ENCODE measurements at places on chromosomes 7 and 10. TPM values are rescaled to one million over a fixed set of nuclear protein-coding genes. Genes with fewer than 3 reads are reported as not detected.

DNA sequence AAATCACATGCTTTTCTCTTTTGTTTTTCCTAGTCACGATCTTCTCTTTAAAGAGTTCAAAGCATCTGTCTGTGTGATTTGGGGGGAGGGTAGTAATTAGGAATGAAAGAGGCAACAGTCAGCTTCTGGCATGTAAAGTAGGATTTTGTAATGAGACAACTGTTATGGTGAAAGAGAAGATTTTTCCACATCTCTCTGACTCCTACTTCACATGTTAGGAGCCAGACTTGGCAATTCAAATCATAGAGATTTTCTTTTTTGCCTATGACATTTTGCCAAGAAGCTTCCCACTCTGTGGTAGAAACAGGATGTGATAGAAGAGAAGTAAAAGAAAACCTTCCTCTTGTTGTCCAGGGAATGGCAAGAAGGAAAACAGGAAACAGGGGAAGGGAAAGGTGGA, 38.3 kb upstream of the KLHL7 start:
- H3K27ac ChIP-seq = peak overlapping the region; percentile 77
- no peak for DNase-seq
- no peaks in the 10 kb centered on the region for H3K36me3 ChIP-seq

GRCh38 chr10:119643306-119644204, 7.6 kb upstream of the BAG3 start:
- H3K27ac ChIP-seq = no peak overlapping the region
- H3K4me1 ChIP-seq = no peaks in the 10 kb centered on the region
- H3K36me3 ChIP-seq = no peaks in the 10 kb centered on the region

The CH25H gene
- 6.0 TPM for total RNA-seq

- H3K27ac ChIP-seq = no peak overlapping the region
- H3K27me3 ChIP-seq = no peaks in the 10 kb centered on the region
- no peak overlapping the region for H3K4me3 ChIP-seq
- no peaks in the 10 kb centered on the region for H3K4me1 ChIP-seq
- no peak for DNase-seq
Observed at GRCh38 chr7:92691578-92691977, 101.4 kb upstream of the FAM133B start.

The TMEM236 gene
- 0.59 TPM for total RNA-seq

The ELMO1 gene
- total RNA-seq = 49.5 TPM

GRCh38 chr7:133056370-133057238, 25.3 kb downstream of the CHCHD3 start:
- no peak overlapping the region for H3K4me3 ChIP-seq
- no peak overlapping the region for H3K27ac ChIP-seq
- no peak for DNase-seq
- no peaks in the 10 kb centered on the region for H3K36me3 ChIP-seq
- no peaks in the 10 kb centered on the region for H3K27me3 ChIP-seq

DNA sequence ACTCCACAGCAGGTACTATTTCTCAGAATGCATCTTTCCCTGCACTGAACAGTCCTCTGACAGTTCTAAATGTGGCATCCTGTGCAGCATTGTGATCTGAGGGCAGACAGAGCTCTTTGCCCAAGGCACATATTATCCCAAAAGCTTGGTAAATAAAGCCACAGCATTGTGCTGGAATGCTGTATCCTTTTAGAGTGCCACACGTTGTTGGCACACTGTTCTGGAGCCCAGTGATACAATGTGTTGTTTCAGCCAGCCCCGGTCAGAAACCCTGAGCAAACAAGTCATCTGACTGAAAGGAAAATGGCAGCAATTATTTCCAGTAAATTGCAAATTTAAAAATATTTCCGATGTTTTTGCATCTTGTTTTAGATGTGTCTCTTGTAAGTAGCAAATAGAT, 45.4 kb downstream of the NAMPT start:
- H3K36me3 ChIP-seq = no peaks in the 10 kb centered on the region
- no peak overlapping the region for H3K27ac ChIP-seq
- H3K4me3 ChIP-seq = no peak overlapping the region
- H3K27me3 ChIP-seq = no peaks in the 10 kb centered on the region
- DNase-seq = peak; percentile 55
- H3K4me1 ChIP-seq = no peaks in the 10 kb centered on the region

GRCh38 chr10:119516381-119517234, 25.9 kb downstream of the RGS10 start:
- peak overlapping the region; percentile 32 for H3K27ac ChIP-seq
- no peak overlapping the region for H3K4me3 ChIP-seq
- H3K27me3 ChIP-seq = no peaks in the 10 kb centered on the region
- no peaks in the 10 kb centered on the region for H3K36me3 ChIP-seq
- DNase-seq = no peak
- no peaks in the 10 kb centered on the region for H3K4me1 ChIP-seq

- DNase-seq = no peak
- H3K27me3 ChIP-seq = no peaks in the 10 kb centered on the region
- H3K4me3 ChIP-seq = no peak overlapping the region
- H3K4me1 ChIP-seq = no peaks in the 10 kb centered on the region
- no peak overlapping the region for H3K27ac ChIP-seq
- H3K36me3 ChIP-seq = no peaks in the 10 kb centered on the region
Observed at GRCh38 chr7:50939021-50939420, 156.3 kb upstream of the GRB10 start.

The DYNC1I1 gene
- total RNA-seq = 7.7 TPM

- no peaks in the 10 kb centered on the region for H3K27me3 ChIP-seq
- H3K27ac ChIP-seq = no peak overlapping the region
- no peaks in the 10 kb centered on the region for H3K36me3 ChIP-seq
- DNase-seq = no peak
- H3K4me1 ChIP-seq = no peaks in the 10 kb centered on the region
- no peak overlapping the region for H3K4me3 ChIP-seq
Observed at GRCh38 chr7:156989766-156990535, 20.5 kb downstream of the MNX1 start.

DNA sequence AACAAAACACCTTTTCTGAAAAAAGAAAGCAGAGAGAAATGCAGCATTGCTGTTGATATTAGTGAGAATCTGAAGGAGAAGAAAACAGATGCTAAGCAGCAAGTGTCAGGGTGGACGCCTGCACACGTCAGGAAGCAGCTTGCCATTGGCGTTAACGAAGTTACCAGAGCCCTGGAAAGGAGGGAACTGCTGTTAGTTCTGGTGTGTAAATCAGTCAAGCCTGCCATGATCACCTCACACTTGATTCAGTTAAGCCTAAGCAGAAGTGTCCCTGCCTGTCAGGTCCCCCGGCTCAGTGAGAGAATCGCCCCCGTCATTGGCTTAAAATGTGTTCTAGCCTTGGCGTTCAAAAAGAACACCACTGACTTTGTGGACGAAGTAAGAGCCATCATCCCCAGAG, 6.4 kb downstream of the RPP38 start:
- peaks cover 5% of the 10 kb centered on the region for H3K36me3 ChIP-seq
- H3K4me1 ChIP-seq = no peaks in the 10 kb centered on the region
- H3K27me3 ChIP-seq = no peaks in the 10 kb centered on the region

DNA sequence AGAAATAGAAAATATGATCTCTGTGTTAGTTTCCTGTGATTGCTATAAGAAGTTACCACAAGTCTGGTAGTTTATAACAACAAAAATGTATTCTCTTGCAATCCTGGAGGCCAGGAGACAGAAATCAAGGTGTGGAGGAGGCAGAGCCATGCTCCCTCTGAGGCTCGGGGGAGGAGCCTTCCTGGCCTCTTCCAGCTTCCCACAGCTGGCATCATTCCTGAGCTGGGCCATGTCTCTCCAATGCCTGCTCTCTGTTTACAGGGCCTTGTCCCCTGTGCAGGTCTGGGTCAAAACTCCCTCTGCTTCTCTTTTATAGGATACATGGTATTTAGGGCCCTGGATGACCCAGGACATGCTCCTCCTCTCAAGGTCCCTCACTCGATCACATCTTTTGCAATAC, 81.3 kb upstream of the RET start:
- H3K27ac ChIP-seq = no peak overlapping the region
- no peaks in the 10 kb centered on the region for H3K27me3 ChIP-seq

GRCh38 chr7:117448655-117449054, 21.4 kb upstream of the ASZ1 start:
- no peak for DNase-seq
- H3K36me3 ChIP-seq = no peaks in the 10 kb centered on the region
- no peak overlapping the region for H3K27ac ChIP-seq
- H3K4me3 ChIP-seq = no peak overlapping the region
- H3K27me3 ChIP-seq = no peaks in the 10 kb centered on the region

DNA sequence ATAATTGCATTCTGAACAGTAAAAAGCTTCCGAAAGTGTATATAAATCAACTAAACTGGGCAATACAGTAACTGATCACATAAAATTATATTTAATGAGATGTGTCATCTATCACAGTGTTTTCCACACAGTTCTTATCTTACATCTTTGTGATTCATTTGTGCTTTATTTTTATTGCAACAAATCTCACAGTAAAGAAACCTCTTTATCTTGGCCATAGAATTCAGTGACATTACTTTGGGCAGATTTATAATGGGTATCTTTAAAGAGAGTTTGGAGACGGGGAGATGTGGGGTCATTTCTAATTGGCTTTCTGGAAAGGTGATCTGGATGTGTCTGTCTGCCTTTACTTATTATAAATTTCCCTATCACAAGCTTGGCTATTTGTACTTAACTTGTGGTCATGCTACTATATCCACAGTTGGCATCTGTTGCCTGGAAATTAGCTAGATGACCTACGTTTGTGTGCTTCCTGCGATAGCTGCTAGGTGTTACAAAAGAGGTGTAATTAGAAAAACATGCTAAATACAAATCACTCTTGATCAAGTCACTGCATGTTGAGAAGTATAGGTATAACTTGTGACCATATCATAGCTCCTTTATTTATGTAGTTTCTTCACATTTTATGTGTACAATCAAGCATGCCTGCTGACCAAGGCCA, 123.8 kb downstream of the ARID5B start:
- no peak overlapping the region for H3K4me3 ChIP-seq
- no peak overlapping the region for H3K27ac ChIP-seq
- H3K4me1 ChIP-seq = no peaks in the 10 kb centered on the region

- no peaks in the 10 kb centered on the region for H3K4me1 ChIP-seq
- H3K4me3 ChIP-seq = no peak overlapping the region
- no peaks in the 10 kb centered on the region for H3K36me3 ChIP-seq
- H3K27me3 ChIP-seq = no peaks in the 10 kb centered on the region
- H3K27ac ChIP-seq = no peak overlapping the region
Observed at GRCh38 chr7:41536122-41536872, 166.6 kb downstream of the INHBA start.

DNA sequence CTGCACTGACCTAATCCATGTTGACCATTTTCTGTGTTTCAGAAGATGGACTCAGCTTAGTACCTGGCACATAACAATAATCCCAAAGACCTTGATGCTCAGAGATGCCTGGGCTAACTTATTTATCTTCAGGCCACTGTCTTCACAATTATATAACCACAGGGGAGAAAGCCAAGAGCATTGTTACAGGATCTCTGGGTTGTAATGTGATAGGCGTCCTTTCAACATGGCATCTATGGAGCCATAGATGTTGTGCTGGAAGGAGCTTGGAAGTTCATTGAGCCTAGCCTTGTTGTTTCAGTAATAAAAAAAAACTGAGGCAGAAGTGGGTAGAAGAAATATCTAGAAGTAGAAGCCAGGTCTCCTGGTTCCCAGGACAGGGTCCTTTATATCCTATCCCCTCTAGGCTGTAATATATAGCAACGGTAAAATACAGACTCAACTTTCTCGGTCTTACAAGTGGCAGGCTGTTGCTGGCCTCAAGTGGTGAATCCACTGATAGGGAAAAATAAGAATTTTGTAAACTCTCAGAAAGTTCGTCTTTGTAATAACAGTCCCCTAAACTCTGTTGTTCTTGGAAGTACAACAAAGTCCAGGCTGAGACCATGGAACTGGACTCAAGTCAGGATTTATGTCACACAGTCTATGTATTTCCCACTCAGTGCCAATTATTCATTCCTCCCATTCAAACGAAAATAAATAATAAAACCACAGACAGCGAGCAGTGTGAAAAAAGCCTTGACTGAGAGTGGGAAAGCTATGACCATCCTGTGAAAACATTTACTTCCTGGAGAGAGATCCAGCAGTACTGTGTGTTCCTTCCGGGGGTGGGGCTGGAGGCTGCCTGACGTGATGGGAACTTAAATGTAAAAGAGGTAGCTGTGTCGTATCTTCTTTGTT, 277.6 kb downstream of the REEP3 start:
- DNase-seq = no peak
- no peaks in the 10 kb centered on the region for H3K4me1 ChIP-seq
- no peaks in the 10 kb centered on the region for H3K36me3 ChIP-seq
- peak overlapping the region; percentile 85 for H3K27ac ChIP-seq
- no peak overlapping the region for H3K4me3 ChIP-seq
- no peaks in the 10 kb centered on the region for H3K27me3 ChIP-seq

GRCh38 chr7:18038382-18038781, 10.7 kb upstream of the PRPS1L1 start:
- H3K4me1 ChIP-seq = no peaks in the 10 kb centered on the region
- H3K27ac ChIP-seq = no peak overlapping the region
- no peaks in the 10 kb centered on the region for H3K27me3 ChIP-seq
- H3K36me3 ChIP-seq = no peaks in the 10 kb centered on the region
- no peak overlapping the region for H3K4me3 ChIP-seq

The GJC3 gene
- total RNA-seq = 25.6 TPM

The SLC26A3 gene
- total RNA-seq = 36.4 TPM

The GSTO1 gene
- total RNA-seq = 82.4 TPM

The ATP6V0E2 gene
- total RNA-seq = 23.1 TPM

- no peaks in the 10 kb centered on the region for H3K36me3 ChIP-seq
- H3K27me3 ChIP-seq = no peaks in the 10 kb centered on the region
- H3K4me3 ChIP-seq = no peak overlapping the region
- no peak for DNase-seq
- no peak overlapping the region for H3K27ac ChIP-seq
Observed at GRCh38 chr10:11073410-11073809, 55.7 kb downstream of the CELF2 start.

DNA sequence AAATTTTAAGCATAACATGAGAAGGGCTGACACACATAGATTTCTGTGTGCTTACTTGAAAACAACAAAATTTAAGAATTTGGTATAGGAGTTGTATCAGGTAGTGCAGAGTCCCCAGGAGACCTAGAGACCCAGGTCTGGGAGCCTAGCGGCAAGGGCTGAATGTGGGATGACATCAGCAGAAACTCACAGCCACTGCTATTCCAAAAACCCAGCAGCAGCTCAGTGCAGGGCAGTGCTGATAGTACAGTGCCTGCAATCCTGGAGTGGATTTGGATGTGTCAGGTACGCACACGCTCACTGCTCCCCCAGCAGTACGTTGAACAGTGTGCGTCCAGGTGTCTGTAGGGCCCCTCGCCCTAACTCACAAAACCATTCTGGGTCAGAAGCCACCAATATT, 87.1 kb downstream of the EGFR start:
- H3K4me1 ChIP-seq = peaks cover 24% of the 10 kb centered on the region
- no peaks in the 10 kb centered on the region for H3K36me3 ChIP-seq
- H3K4me3 ChIP-seq = no peak overlapping the region
- no peak for DNase-seq
